ENCODE measurements at places on chromosomes 6 and 20.

- H3K27me3 ChIP-seq: no peaks in the 10 kb centered on the region
- H3K4me3 ChIP-seq: no peak overlapping the region
- no peaks in the 10 kb centered on the region for H3K36me3 ChIP-seq
- no peak for DNase-seq
- H3K4me1 ChIP-seq: peaks cover 16% of the 10 kb centered on the region
- H3K27ac ChIP-seq: peak overlapping the region; percentile 64
Measured at GRCh38 chr6:52333840-52334200, 28.1 kb upstream of the PAQR8 start.

DNA sequence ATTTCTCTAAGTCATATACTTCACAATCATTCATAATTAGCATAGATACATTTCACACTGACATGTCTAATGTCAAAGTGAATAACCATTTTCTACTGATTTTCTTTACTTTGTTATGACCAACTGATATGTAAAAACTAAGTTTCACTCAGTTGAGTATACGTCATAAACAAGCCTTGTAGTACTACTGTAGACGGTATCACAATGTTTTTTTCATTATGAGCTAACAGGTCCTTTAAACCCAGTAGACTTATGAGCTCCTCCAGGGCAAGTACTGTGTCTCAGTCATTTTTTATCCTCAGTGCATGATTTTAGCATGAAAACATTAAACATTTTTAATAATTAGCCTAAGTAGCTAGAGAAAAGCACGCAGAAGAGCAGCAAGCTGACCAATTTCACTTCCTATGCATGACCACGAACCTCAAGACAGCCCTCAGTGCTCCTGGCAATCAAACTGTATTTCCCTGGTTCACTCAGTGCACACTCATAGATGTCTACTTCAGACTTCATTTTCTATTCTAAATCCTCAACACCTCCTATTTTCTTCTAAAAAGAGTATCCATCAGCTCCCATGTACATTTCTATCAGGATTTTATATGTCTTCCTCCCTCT lies 32.0 kb upstream of the TFAP2D start:
- no peak overlapping the region for H3K27ac ChIP-seq
- peaks cover 26% of the 10 kb centered on the region for H3K27me3 ChIP-seq
- H3K4me3 ChIP-seq: no peak overlapping the region
- no peaks in the 10 kb centered on the region for H3K4me1 ChIP-seq

GRCh38 chr6:151452750-151453427 lies 963 bp upstream of the RMND1 start:
- peak overlapping the region; percentile 99 for H3K4me3 ChIP-seq
- peak; percentile 62 for DNase-seq
- H3K27ac ChIP-seq: peak overlapping the region; percentile 87

DNA sequence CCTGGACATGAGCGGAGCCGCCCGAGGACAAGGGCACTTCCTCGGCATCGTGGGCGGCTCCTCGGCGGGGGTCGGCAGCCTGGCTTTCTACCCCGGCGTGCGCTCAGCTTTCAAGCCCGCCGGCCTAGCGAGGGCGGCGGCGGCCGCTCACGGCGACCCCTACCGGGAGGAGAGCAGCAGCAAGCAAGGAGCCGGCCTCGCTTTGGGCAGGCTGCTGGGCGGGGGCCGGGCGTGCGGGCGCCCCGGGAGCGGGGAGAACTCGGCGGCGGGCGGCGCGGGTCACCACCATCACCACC lies 6.7 kb downstream of the PRDM13 start:
- peaks cover 70% of the 10 kb centered on the region for H3K27me3 ChIP-seq
- no peak overlapping the region for H3K4me3 ChIP-seq
- DNase-seq: no peak
- H3K4me1 ChIP-seq: no peaks in the 10 kb centered on the region
- no peak overlapping the region for H3K27ac ChIP-seq

GRCh38 chr20:6612606-6612923 lies 154.9 kb upstream of the BMP2 start:
- no peak overlapping the region for H3K4me3 ChIP-seq
- peaks cover 21% of the 10 kb centered on the region for H3K4me1 ChIP-seq
- DNase-seq: no peak
- H3K36me3 ChIP-seq: no peaks in the 10 kb centered on the region
- no peaks in the 10 kb centered on the region for H3K27me3 ChIP-seq

DNA sequence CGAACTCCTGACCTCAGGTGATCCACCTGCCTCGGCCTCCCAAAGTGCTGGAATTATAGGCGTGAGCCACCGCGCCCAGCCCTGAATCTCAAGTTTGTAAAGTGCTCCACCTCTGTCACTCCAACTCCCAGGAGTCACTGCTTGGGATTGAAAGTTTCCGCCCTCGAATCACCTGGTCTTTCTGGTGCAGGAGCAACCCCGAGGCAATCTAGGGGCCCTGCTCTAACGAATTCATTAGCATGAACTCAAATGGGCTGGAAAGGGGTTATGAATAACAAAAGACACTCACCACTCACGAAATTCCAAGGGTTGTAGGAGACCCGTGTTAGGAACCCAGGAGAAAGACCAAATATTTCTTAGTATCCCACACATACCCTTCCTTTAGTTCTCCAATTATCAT lies 26.1 kb downstream of the RBCK1 start:
- peaks cover 7% of the 10 kb centered on the region for H3K4me1 ChIP-seq
- H3K27ac ChIP-seq: peak overlapping the region; percentile 75
- no peak overlapping the region for H3K4me3 ChIP-seq
- no peak for DNase-seq
- H3K27me3 ChIP-seq: no peaks in the 10 kb centered on the region
- H3K36me3 ChIP-seq: peaks cover 79% of the 10 kb centered on the region

GRCh38 chr6:26329763-26330511 lies 35.1 kb upstream of the BTN3A2 start:
- peak; percentile 73 for DNase-seq
- H3K4me1 ChIP-seq: peaks cover 12% of the 10 kb centered on the region
- H3K4me3 ChIP-seq: peak overlapping the region; percentile 75
- peak overlapping the region; percentile 63 for H3K27ac ChIP-seq
- no peaks in the 10 kb centered on the region for H3K27me3 ChIP-seq
- H3K36me3 ChIP-seq: peaks cover 40% of the 10 kb centered on the region

DNA sequence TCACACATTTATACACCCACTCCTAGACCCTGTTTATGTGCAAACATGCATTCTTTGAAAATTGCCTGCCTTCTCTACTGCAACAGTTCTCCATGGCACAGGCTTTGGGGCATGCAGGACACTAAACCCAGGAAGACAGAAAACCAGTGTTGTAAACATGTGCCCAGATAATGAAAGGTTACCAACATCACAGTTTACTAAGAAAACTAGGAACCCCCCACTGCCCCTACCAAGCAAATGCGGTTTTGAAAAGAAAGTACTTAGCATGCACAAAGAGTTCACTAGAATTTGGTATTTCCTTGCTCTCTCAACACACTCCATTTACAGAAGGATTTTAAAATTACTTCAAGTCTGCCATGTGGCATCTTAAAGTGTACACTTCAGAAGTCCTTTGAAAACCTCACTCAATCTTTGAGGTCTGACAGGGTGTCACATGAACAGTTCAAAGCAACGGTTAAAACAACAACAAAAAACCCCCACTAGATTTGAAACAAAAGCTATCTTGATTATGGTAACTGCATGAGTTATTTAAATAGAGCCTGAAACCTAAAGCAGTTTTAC lies 245.0 kb downstream of the GMPR start:
- H3K4me1 ChIP-seq: no peaks in the 10 kb centered on the region
- no peak overlapping the region for H3K4me3 ChIP-seq
- no peaks in the 10 kb centered on the region for H3K36me3 ChIP-seq

DNA sequence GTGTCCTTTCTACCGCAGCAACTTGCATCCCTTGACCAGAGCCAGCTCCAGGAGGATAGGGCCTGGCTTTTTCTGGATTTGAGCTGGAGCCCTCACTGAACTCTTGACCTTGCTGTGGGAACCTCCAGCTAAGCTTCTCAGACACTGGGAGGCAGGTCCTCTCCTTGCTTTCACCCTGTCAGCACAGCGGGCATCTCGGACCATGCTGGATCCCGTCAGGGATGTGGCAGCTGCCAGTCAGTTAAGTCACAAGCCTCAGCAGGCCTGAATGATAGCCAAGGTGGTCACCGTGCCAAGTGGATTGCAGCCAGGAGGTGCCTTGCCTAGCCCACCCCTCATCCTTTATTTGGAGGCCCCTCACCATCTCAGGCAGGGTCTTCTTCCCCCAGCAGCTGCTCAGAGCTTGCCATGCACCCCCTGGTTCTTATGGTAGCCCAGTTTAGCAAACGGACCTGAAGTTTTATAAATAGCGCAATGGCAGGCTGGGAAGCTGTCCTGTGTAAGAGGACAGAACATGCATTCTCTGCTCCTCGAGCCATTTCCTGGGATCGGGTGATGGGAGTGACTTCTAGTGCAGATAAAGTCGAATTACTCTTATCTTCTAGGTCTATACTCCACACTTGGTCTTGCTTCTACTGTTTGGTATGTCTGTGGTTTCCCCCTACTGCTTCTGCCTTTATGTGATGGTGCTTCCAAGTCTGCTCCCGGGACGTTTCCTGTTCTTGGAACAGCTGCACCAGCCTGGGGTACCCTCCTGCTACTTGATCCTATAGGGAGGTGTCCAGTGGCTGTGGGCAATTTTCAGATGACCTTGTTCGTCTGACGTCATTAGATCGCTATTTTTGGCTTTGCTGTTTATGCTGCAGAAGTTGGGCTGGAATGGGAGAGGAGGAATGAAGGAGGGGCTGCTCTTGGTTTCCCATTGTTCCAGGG lies 7.1 kb upstream of the MYLK2 start:
- H3K27ac ChIP-seq: no peak overlapping the region
- H3K4me3 ChIP-seq: no peak overlapping the region
- DNase-seq: no peak
- no peaks in the 10 kb centered on the region for H3K36me3 ChIP-seq
- H3K4me1 ChIP-seq: no peaks in the 10 kb centered on the region

DNA sequence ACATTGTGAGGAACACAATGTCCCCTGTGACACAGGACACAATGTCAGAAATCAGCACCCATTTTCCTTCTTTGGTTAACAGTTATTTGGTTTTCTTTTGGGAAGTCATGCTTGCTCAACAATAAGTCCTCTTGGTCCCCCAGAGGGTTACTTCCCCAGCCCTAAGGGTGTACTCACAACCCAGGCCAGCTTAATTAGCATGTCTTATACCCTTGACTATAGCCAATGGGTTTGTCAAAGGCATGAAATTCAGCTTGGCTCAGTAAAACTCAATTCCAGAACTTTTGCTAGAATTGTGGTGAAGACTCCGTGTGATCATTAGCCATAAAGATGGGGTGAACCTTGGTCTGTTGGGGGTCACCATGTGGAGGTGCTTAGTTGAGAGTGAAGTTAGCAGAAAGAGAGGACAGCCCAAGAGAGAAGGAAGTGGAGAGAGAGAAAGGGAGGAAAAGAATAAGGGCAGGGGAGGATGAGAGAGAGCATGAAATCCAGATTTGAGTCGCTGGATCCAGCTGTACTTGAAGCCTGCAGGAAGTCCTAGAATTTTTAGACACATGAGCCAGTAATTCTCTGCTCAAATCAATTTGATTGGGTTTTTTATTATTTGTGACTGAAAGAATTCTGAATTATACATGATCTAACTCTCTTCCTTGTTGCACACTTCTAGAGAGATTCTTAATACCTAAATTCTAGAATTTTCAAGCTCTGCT lies 321.3 kb upstream of the JAG1 start:
- no peak overlapping the region for H3K27ac ChIP-seq
- no peak for DNase-seq
- H3K27me3 ChIP-seq: no peaks in the 10 kb centered on the region
- peaks cover 6% of the 10 kb centered on the region for H3K4me1 ChIP-seq
- no peak overlapping the region for H3K4me3 ChIP-seq

- H3K36me3 ChIP-seq: no peaks in the 10 kb centered on the region
- no peak overlapping the region for H3K4me3 ChIP-seq
- no peaks in the 10 kb centered on the region for H3K4me1 ChIP-seq
Measured at GRCh38 chr6:125526007-125526720, 223.3 kb upstream of the HEY2 start.

DNA sequence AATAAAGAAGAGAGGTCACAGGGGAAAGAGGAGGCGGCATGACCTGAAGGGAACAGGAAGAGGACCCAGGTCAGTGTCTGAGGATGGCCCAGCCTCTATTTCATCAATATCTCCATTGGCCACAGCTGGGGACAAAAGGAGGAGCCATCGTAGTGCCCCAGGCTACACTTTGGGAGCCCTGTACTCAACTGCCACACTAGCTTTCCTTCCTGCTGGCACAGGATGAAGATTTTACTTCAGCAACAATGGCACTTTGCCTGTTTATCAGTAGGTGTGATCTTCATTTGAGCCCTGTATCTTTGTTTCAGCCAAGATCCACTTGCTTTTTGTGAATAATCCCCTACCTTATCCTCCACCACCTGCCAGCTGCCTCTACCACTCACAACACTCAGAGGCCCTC lies 35.4 kb upstream of the RCAN2 start:
- peaks cover 11% of the 10 kb centered on the region for H3K27me3 ChIP-seq
- no peaks in the 10 kb centered on the region for H3K36me3 ChIP-seq
- H3K4me1 ChIP-seq: no peaks in the 10 kb centered on the region
- H3K27ac ChIP-seq: no peak overlapping the region
- H3K4me3 ChIP-seq: no peak overlapping the region
